BJ (cell line): ENCODE measurements at places on chromosomes 3 and 15.

- DNase-seq = no peak
Measured at GRCh38 chr15:68316061-68316804, 38.7 kb downstream of the FEM1B start.

GRCh38 chr15:67178569-67179210, 75.8 kb downstream of the AAGAB start:
- peak; percentile 91 for DNase-seq

GRCh38 chr3:190701096-190701532, 161.4 kb downstream of the GMNC start:
- DNase-seq = no peak

DNA sequence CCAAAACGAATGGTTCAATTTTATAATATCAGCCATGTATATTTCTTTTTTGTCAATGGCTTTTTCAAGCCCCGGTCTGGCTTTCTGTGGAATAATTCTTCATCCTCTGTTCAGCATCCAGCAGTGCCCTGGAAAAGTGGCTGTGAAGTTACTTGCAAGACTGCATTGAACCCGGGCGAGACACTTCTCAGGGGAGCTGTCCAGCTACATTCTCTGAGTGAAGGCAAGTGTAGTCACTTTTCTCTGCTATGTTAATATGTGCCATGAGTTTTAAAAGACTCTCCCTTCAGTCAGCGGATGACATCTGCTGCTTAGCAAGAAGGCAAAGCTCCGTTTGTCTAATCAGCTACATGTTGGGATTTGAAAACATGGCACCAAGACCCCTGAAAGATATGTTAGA, 81.3 kb upstream of the RGMA start:
- DNase-seq = no peak

DNA sequence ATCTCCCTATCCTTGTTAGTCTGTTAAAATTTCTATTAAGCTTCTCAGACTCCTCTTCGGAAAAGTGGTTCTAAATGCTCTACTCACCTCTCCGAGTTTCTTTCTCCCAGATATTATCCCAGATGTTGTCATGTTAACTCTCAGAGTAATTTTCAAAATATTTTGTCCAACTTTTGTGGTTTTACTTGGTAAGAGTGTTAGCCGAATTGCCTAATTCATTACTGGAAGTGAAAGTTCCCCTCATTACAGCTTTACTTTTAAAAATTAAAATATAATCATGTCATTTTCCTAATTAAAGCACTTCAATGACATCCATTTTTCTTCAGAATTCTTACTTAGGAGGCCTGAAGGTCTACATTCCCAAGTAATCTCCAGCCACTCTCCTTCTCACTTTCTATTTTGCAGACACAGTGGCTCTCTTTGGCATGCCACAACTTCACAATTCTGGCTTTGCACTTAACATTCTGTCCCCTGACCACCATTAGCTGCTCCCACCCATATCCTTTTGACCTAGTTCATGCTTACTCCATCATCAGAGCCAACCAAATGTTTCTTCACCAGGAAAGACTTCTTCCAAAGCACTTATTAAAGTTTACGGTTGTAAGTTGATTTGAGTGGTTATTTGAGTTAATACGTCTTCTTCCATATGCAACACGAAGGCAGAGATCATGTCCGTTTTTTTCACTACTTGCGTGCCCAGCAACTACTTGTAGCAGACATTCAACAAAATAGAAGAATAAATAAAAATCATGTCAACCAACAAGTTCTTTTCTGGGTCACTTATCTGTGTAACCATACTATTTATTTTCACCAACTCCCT, 10.2 kb upstream of the TIPARP start:
- no peak for DNase-seq

- no peak for DNase-seq
Measured at GRCh38 chr3:114221165-114221880, 16.1 kb downstream of the ZNF80 start.

DNA sequence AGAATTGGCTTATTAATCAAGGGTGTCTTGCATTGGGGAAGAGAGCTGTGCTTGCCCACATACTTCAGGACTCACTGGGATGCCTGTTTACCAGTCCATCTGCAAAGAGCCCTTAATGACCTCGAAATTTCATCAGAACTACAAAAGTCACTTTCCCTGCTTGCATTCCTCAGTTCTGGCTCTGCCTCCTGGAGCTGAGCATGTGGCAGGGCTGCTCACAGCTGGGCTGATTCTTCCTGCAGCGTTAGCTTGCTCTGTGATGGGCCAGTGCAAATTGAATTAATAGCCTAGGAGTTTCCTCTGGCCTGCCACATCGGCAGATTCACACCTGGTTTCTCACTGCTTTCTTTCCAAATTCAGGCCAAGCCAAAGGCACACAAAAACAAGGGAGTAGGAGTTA, 108.9 kb downstream of the DUT start:
- DNase-seq = peak; percentile 80

DNA sequence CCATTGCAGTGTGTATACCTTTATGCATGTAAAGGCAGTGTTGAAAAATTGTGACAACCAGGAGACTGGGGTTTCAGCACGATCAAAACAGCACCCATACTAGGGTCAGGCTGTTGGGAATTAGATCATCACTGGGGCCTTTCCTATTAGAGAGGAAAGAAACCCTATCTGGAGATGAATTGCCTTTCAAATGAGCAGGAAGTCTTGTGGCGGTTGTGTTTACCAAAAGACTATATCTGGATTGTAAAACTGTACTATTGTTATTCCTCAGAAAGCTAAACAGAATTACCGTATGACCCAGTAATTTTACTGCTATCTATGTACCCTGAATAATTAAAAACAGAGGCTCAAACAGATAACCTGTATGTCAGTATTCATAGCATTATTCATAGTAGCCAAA, 10.1 kb downstream of the UBE2E1 start:
- no peak for DNase-seq

DNA sequence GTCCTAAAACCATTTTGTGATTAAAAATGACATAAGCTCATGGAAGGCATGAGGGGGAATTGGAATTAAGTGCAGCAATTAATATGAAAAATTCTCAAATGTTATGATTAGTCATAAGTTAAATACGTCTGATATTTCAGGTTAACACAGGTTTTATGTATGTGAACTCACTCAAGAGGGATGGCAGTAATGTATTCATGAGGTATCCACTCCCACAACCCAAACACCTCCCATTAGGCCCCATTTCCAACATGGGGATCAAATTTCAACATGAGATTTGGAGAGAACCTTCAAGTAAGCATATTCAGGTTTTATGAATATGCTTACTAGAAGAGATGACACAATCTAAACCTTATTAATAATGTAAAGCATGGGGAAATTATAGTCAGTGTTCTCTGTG, 41.6 kb upstream of the IL20RB start:
- no peak for DNase-seq

DNA sequence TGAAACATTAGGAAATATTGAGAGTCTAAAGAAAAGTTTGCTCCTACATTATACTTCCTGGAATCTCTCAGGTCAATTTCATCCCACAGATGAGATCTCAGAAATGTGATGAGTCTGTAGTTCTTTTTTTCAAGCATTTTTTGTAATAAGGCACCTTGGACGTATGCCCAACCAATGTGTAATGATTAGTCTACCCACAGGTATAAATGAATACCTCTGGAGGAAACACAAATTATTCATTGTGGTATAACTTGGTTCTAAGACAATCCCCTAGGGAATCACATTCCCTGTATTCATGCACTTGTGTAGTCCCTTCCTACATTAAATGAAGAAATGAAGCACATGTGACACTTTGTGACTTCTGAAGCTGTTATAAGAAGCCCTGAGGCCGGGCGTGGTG, 596.2 kb upstream of the UBE2E2 start:
- DNase-seq = no peak

DNA sequence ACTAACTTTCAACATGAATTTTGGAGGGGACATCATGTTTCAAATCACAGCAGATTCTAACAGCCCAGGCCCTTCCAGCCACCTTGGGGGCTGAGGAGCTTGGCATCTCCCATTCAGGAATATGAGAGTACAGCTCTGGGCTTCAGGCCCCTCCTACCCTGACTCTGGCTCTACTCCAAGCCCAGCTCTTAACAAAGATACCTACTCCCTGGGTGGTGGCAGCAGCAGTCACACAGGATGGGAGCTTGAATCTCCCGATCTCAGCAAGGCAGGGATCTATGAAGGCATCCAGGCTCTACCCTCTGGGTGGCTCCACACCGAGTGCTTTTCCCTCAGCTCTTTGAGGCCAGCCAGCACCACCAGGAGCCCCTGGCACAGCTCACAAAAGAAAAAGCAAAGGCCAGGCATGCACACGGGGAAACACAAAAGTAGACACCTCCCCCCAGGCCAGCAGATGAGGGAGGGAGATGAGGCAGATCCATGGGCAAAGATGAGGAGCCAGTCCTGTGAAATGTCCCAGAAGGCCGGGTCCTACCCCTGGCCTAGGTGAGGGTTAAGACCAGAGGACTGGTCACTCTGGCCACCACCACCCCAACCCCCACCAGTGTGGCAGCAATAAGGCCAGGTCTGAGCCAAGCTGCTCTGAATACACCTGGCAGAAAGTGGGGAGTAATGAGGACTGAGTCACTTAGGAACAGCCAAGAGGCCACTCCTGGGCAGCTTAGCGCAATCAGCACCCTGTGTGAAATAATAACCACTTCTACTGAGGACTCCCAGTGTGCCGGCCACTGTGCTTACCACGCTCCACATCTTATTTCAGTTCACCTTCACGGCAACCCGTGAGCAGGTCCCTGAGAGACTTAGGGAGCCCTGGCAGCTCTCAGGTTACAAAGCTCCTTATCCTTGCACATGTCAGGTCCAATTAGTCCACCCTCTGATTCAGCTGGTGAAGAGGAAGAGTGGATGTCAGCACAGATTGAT, 24.3 kb downstream of the PLA2G4F start:
- DNase-seq = no peak

DNA sequence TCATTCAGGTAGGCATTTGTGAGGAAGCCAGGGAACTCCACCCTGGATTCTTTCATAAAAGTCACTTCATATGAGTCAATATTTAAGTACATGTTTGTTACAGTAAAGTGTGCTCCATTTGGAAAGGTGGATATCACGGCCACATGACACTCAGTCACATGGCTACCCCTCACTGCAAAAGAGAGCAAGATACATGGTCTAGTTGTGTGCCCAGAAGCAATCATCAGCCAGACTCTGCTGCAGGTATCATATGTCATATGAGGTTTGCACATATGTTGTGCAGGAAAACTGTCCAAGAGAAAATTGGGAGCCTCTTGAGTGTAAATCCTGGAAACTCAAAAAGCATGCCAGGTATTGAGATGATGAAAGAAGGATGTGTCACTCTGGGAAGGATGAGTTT, 55.0 kb upstream of the NMNAT3 start:
- no peak for DNase-seq

GRCh38 chr3:184211297-184211696, 18.1 kb upstream of the VWA5B2 start:
- no peak for DNase-seq

DNA sequence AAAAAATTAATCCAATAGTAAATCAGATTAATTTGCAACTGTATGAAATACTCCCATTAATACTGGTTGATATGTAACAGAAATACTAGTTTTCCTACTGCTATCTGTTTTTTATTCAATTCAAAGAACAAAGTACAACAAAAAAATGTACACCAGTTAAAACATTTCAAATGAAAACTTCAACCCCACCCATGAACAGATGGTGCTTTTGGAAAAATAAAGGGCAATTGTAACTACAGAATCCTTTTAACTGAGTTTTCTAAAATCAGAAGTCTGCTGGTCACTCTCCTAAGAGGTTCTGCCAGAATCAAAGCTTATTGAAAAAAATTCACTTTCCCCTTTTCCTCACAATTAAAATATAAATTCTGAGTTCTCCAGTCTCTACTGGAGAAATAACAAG, 34.3 kb downstream of the DENND6A start:
- DNase-seq = no peak

DNA sequence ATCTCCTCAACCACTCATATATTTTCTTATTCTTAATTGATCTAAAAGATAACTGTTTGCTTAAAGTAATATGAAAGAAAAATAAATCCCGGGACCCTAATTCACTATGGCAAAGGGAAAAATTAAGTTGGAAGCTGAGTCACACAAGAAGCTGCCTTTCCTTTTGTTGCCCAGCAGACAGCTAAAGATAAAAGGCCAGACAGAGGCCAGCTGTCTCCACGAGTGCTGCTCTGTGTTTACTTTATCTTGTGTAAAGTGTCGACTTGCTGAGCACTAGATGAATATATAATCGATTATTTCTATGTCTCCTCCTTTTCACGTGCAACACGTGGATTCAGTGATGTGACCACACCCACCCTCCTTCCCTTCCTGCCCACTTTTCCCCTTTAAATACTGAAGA, 52.8 kb upstream of the NSMCE3 start:
- no peak for DNase-seq

- no peak for DNase-seq
Measured at GRCh38 chr3:142115867-142116668, 33.3 kb downstream of the TFDP2 start.

DNA sequence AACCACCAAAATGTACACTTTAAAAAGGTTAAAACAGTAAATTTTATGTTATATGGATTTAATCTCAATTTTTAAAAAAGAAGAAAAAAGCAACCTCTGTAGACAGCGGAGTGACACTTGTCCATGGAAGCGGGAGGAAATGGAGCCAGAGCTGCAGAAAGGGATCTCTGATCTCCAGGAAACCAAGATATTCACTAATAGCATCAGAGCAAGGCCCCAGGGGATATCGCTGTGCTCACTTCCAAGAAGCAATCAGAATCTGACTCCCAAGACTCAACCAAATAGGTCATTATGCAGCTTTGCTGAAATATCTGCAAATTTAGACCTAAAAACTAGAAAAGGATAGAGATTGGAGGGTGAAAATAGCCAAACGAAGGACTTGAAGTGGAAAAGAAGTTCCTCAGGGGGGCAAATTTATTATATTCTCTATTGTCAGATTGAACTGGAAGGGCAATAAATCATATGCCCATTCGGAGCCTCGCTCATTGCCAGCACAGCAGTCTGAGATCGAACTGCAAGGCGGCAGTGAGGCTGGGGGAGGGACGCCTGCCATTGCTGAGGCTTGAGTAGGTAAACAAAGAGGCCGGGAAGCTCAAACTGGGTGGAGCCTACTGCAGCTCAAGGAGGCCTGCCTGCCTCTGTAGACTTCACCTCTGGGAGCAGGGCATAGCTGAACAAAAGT, 62.0 kb upstream of the ATP2C1 start:
- DNase-seq = no peak

- peak; percentile 51 for DNase-seq
Measured at GRCh38 chr3:171374661-171375285, 85.4 kb downstream of the TNIK start.

GRCh38 chr3:32438596-32439344, 47.1 kb downstream of the CMTM7 start:
- DNase-seq = no peak

GRCh38 chr3:155079746-155080487, at the start of gene MME:
Gene MME, plus strand, starts transcription at chr3:155080319. Its CDS starts 3,849 bp downstream, at chr3:155084168.
- no peak for DNase-seq
